Adrenal gland (tissue), 19 donors: ENCODE measurements at places on chromosomes 3 and 15.

DNA sequence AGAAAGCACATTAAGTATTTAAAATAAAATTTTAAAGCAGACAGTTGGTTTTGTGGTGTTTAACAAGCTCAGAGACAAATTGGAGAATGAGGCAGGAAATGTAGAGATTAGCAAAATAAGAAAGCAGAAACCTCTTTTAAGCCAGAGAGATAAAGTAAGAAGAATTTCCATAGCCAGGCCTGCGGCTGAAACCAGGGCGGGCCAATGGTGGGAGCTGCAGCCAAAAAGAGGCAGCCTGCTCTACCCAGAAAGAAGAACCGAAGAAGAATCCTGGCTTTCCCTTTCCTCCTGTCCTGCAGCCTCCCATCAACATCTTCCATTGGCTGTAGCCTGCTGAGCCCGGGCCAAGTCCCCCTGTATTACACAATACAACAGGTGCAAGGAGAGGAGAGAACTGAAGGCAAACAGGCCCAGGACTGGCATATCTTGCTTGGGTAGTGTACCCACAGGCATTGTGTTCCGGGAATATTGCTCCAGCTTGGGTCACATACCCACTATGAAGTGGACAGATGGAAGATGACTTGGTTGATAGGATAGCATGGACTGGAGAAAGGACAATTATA is 11.5 kb upstream of the TFG start:
- no peak for DNase-seq

- no peak for DNase-seq
Measured at GRCh38 chr3:135576751-135577150, 388.8 kb upstream of the PPP2R3A start.

DNA sequence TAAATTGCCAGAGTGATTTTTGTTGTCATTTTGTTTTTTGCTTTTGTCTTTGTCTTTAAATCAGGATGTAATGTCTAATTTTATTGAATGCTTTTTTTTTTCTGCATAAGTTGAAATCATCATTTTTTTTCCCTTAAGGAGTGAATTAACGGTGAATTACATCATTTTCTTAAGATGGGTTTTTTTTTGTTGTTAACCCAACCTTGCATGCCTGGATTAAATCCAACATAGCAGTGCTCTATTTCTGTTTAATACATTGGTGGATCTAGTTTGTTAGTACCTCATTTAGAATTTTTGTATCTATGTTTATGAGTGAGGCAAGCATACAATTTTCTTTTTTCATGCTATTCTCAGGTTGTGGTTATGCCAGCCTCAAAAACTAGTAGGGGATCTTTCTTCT is 186.4 kb upstream of the TMC3 start:
- DNase-seq: no peak

- no peak for DNase-seq
Measured at GRCh38 chr3:162704799-162705385, 1208.3 kb downstream of the OTOL1 start.

GRCh38 chr3:72919520-72919919 is 31.7 kb downstream of the GXYLT2 start:
- DNase-seq: no peak

DNA sequence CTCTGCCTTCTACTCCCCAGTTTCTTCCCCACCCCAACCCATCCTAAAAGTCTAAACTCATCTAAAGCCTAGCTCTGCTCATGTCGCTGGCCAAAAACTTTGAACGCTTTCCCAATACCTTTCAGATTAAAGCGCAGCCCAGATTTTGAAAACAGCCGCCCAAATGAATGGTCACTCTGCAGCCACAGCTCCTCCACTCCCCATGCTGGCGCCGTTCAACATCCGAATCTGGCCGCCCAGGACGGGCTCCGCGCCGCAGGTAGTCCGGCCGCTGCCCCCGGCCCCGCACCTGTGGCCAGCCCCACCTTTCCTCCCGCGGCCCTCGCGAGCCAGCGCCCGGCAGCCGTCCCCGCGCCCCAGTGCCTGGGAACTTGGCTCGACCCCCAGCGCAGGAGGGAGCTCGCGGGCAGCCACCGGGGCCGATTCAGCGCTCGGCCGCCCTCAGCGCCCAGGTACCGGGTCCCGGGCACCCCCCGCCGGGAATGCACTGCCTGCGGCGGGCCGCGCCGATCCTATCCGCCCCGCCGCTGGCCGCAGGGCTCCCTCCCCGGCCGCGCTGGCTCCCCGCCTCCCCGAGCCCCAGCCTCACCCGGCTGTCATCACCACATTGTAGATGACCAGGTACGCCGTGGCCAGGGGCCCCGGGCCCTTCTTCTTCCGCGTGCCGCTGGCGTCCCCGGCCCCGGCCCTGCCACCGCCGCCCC is 417 bp downstream of the HACD2 start:
- peak; percentile 57 for DNase-seq

- no peak for DNase-seq
Measured at GRCh38 chr3:24339266-24339825, 155.3 kb downstream of the THRB start.

DNA sequence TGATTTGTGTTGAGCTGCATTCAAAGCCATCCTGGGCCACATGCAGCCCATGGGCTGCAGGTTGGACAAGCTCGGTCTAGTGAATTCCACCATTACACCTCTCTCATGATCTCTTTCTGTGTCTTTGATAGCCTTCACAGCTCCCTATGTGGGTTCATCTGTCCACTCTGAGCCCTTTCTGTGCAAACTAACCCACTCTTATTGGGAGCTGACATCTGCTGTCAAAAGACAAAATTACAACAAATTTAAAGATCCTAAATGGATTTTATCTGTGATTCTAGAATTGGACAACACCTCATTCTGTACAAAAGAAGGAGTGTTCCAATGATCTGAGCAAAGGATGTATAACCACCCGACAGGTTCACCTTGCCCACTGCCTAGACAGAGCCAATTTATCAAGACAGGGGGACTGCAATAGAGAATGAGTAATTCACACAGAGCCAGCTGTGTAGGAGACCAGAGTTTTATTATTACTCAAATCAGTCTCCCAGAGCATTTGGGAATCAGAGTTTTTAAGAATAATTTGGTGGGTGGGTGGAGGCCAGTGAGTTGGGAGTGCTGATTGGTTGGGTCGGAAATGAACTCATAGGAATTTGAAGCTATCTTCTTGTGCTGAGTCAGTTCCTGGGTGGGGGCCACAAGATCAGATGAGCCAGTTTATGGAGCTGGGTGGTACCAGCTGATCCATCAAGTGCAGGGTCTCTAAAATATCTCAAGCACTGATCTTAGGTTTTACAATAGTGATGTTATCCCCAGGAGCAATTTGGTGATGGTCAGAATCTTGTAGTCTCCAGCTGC is 2.6 kb upstream of the XYLB start:
- DNase-seq: no peak
